Placental epithelial cell (primary cell): ENCODE measurements at places on chromosomes 1 and 21. TPM values are rescaled to one million over a fixed set of nuclear protein-coding genes. Genes with fewer than 3 reads are reported as not detected.

Gene ACTA1
- not detected in 2 replicates for total RNA-seq

Gene ADAMTS5
- total RNA-seq: 0.11 and 0.39 TPM in 2 replicates

Gene BARHL2
- not detected in 2 replicates for total RNA-seq

Gene SLC16A4
- total RNA-seq: 60.8 and 113 TPM in 2 replicates

Gene RGSL1
- total RNA-seq: not detected in 2 replicates

Gene GON4L
- 27.5 and 40.4 TPM in 2 replicates for total RNA-seq

Gene C2CD2
- total RNA-seq: 1.2 and 2.0 TPM in 2 replicates

Gene ZNF326
- total RNA-seq: 8.7 and 12.2 TPM in 2 replicates

Gene LCE3D
- total RNA-seq: not detected in 2 replicates

Gene C1orf74
- total RNA-seq: 4.7 and 5.3 TPM in 2 replicates

Gene LEFTY1
- total RNA-seq: 0.33 and 0.79 TPM in 2 replicates

Gene CR1L
- not detected in 2 replicates for total RNA-seq

Gene PLEKHA6
- total RNA-seq: 22.9 and 24.7 TPM in 2 replicates

Gene COL11A1
- 0.22 and 0.79 TPM in 2 replicates for total RNA-seq

Gene PIK3CD
- 7.5 and 14.1 TPM in 2 replicates for total RNA-seq
